ENCODE measurements at places on chromosomes 5 and 9. TPM values are rescaled to one million over a fixed set of nuclear protein-coding genes. Genes with fewer than 3 reads are reported as not detected.
A peak's percentile ranks its signal among the peaks of the same experiment; 100 is the strongest.

GRCh38 chr9:13805546-13805945, 508.4 kb downstream of the NFIB start:
- DNase-seq, result no peak

GRCh38 chr9:110157823-110158664, 49.9 kb downstream of the C9orf152 start:
- peak; percentile 20 for DNase-seq

Gene UQCRQ
- 115 TPM for total RNA-seq

Gene TMEM215
- 1.2 TPM for total RNA-seq

Data from GM23338 (cell line).